ENCODE measurements at places on chromosomes 4 and X.

GRCh38 chr4:122884499-122884898, 37.9 kb downstream of the NUDT6 start:
- DNase-seq, result no peak

- DNase-seq, result no peak
Observed at GRCh38 chrX:42818151-42818921, 40.4 kb upstream of the PPP1R2C start.

DNA sequence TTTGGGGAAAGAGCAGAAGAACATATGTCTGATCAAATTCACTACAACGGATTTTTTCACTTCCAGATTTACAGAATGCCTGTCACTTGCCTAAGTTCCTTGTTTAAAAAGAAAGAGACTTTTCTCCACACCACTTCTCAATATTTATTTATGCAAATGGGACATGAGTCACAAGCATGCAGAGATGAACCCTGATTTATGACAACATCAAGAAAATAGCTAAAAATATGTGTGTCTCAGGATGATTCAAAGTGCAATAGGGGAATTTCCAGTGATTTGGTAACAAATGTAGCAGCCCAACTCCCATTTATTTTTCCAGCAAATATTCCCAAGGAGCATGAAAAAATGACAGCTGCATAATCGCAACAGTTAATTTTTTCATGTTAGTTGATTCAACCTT, 180.4 kb upstream of the FAT1 start:
- peak; percentile 80 for DNase-seq

- no peak for DNase-seq
Observed at GRCh38 chrX:150569155-150569477, 695 bp downstream of the MTM1 start.

DNA sequence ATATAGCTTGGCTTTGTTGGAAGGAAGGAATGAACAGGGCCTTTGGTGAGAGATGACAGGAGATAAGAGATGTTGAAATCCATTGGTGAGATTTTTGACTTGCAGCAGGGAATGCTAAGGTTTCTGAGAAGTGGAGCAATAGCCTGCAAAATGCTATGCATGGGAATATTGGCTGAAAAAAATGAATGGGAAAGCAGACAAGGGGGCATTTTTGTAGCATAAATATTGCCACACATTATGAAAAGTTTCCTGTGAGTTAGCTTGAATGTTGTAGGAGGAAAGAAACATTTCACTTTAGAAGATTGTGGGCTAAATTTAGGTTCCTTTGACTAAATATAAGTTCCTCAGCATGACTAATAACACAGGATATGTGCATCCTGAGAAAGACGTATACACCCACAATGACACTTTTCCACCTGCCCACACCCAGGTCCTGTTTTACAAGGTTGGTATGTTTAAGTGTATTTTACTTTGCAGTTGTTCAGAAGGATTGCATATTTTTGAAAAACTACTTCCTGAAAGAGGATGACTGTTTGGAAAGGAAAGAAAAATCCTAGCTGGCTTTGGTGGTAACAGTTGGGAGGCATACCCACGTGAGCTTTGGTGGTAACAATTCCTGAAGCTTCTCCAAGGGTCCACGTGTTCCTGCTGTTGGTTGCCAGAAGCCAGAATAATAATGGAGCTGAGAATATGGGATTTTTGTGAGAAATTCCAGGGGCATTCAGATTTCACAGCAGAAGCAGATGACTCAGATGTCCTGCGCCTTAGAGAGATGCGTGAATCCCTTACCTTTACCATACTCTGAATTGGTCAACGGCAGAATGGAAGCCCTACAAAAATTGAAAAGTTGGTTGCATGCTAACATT, 28.5 kb downstream of the PHEX start:
- no peak for DNase-seq
